Stimulated activated naive CD8-positive, alpha-beta T cell treated with anti-CD3 and anti-CD28 coated beads, Interleukin-15, Interleukin-2, amounts not matched to agents 100 U/mL and 50 U/mL, for 24 hours (primary cell): ENCODE measurements at places on chromosomes 7 and 10.

DNA sequence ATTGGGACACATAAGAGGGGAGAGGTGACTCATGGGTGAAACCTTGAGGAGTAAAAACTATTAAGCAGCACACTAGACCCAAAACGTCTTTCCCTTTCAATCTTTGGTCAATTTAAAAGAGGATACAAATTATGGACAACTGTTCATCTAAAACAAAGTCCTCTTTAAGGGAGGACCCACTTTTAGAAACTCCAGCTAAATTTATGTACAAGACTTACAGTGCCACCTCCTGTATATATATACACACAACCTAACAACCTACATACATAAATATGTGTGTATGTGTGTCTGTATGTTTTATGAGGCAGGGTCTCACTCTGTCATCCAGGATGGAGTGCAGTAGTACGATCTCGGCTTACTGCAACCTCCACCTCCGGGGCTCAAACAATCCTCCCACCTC lies 18.1 kb upstream of the ZC3HAV1 start:
- DNase-seq = no peak

DNA sequence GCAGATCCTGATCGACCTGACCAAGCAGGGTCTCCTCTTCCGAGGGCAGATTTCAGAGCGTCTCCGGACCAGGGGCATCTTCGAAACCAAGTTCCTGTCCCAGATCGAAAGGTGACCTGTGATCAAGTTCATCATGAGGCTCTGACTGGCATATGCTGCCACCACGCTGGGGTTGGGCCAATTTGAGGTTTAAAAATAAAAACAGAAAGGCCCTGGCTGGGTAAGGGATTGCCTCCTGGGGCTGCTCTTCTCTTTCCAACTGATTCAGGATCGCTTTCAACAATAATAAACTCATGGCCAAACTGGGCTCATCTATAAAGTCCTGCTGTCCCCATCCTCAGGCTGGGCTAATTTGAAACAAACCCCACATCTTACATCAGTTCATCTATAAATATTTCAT lies 17.1 kb upstream of the HK1 start:
- DNase-seq = no peak

- no peak for DNase-seq
These were observed 6.0 kb upstream of the HMX3 start for GRCh38 chr10:123129618-123130271.

DNA sequence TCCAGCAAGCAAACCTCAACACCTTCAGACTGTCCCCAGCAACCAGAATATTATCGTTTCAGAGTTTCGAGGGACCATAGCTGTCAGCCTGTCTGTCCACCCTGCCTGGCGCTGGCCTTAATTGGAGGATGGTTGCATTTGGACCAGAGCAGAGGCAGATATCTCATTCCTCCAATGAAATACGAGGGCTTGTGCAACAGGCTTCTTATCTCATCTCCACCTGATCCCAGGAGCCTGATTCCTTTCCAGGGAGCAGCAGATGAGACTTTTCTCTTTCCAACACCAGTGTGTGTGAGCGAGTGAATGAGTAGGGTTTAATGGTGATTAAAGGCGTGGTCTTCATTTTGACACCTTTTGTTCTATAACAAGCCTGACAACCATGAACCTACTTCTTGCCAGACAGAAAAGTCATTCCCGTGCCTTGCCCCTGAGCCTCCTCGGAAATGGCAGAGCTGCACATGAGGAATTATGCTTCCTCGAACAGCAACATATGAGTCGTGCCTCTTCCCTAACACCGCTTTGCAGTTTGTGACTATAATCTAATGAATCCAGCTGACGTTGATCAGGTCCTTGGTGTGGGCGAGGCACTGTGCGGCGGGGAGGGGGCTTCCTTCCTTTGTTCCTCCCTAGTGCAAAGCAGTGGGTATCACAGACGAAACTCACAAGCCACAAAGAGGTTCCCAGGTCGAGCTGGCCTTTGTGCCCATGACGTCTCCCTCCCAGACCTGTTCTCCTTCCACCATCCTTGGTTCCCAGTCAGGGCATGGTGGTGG lies 147.4 kb downstream of the CUX1 start:
- no peak for DNase-seq

- DNase-seq = no peak
These were observed 16.4 kb upstream of the NDUFA5 start for GRCh38 chr7:123573896-123574467.
